ENCODE measurements at places on chromosomes 13 and 19.
A peak's percentile ranks its signal among the peaks of the same experiment; 100 is the strongest.

- peak; percentile 79 for DNase-seq
- peaks cover 14% of the 10 kb centered on the region for H3K4me1 ChIP-seq
- peaks cover 8% of the 10 kb centered on the region for H3K36me3 ChIP-seq
- H3K27me3 ChIP-seq, result no peaks in the 10 kb centered on the region
Measured at GRCh38 chr19:33796164-33796875, at the start of gene KCTD15. Gene KCTD15, plus strand, starts transcription at chr19:33796870. Its CDS starts 3,585 bp downstream, at chr19:33800455.

DNA sequence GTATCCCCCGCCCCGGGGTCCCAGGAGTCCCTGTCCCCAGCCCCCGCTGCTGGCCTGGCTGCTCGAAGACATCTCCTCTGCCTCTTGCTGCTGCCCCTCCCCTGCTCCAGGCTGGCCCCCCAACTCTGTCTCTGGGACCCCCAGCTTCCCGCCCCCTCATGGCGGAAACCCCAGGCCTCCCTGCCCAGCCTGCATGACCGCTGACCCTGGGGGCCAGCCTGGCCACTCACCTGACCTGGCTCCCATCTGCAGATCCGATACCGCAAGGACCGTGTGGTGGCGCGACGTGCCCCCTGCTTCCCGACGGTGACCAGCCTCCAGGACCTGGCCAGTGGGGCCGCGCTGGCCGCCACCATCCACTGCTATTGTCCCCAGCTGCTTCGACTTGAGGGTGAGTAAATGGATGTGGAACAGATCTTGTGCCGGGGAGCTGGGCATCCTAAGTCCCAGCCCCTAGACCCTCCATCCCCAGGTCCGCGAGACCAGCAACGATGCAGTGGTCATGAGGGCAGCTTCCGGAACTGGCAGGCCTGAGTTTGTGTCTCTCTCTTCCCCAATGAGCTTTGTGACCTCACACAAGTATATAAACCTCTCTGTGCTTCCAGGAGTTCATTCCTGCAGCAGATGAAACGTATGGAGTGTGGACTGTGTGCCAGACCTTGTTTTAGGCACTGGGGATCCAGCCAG lies 12.4 kb downstream of the CAMSAP3 start:
- no peak overlapping the region for H3K27ac ChIP-seq
- no peaks in the 10 kb centered on the region for H3K4me1 ChIP-seq
- no peaks in the 10 kb centered on the region for H3K36me3 ChIP-seq
- peak; percentile 65 for DNase-seq

DNA sequence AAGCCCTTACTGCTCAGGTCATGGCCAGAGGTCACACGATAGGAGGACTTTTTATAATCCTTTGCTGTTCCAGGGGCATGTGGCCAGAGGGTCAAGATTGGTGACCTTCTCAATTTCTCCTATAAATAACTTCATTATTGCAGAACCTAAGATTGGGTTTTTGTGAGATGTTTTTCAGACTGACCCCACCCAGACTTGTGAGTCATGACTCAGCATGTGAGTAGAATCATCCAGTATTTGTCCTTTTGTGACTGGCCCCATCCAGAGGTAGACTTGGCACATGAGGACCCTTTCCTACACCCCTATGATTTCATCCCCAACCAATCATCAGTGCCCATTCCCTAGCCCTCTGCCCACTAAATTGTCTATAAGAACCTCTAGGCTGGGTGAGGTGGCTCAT lies 84.5 kb upstream of the ABCC4 start:
- no peaks in the 10 kb centered on the region for H3K36me3 ChIP-seq
- DNase-seq, result no peak
- no peak overlapping the region for H3K4me3 ChIP-seq
- no peaks in the 10 kb centered on the region for H3K27me3 ChIP-seq

- DNase-seq, result no peak
- no peaks in the 10 kb centered on the region for H3K4me1 ChIP-seq
- no peak overlapping the region for H3K27ac ChIP-seq
- no peaks in the 10 kb centered on the region for H3K27me3 ChIP-seq
- H3K36me3 ChIP-seq, result no peaks in the 10 kb centered on the region
Measured at GRCh38 chr13:114177245-114178010, 1.6 kb upstream of the CFAP97D2 start.

- no peaks in the 10 kb centered on the region for H3K27me3 ChIP-seq
- H3K36me3 ChIP-seq, result peaks cover 61% of the 10 kb centered on the region
- DNase-seq, result no peak
- H3K4me1 ChIP-seq, result no peaks in the 10 kb centered on the region
Measured at GRCh38 chr19:1980091-1980808, 35.3 kb downstream of the BTBD2 start.

- peaks cover 13% of the 10 kb centered on the region for H3K4me1 ChIP-seq
- H3K4me3 ChIP-seq, result no peak overlapping the region
- no peak for DNase-seq
- H3K36me3 ChIP-seq, result no peaks in the 10 kb centered on the region
- no peak overlapping the region for H3K27ac ChIP-seq
Measured at GRCh38 chr13:114145256-114145655, 12.8 kb upstream of the RASA3 start.

- peaks cover 18% of the 10 kb centered on the region for H3K36me3 ChIP-seq
- DNase-seq, result no peak
- no peak overlapping the region for H3K27ac ChIP-seq
- no peaks in the 10 kb centered on the region for H3K27me3 ChIP-seq
- peaks cover 13% of the 10 kb centered on the region for H3K4me1 ChIP-seq
Measured at GRCh38 chr13:113643593-113643992, 14.4 kb downstream of the ATP4B start.

DNA sequence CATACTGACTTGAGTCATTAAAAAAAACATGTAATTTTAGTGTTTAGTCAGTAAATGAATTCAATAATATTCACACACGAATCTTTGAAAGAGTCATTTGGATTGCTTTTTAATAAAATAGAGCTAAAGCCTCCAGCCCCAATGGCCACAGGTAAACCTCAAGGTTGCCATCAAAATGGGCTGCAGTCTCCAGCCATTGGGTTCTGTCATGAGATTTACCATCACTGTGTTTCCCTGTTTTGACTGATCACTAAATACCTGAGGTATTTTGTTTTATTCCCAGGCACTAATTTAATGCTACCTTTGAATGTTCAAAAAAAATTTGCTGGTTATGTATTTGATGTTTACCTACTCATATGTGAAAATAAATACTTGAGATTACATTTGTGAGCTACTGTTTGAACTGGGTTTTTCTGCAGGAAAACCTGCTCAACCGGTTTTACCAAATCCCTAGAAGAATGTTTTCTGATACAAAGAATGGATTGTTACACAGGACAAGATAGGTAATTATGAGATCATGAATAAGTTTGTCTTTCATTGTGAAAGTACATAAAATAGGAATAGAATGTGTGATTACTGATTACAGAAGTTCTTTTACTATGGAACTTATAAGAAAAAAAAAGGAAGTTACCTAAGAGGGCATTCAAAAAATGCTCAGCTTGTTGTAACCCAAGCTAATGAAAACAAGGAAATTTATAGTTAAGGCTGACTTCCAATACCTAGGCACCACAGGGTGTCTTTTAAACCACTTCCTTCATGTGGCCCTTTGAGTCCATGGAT lies 391.3 kb downstream of the EFNB2 start:
- no peak overlapping the region for H3K4me3 ChIP-seq
- no peaks in the 10 kb centered on the region for H3K27me3 ChIP-seq
- DNase-seq, result no peak
- no peaks in the 10 kb centered on the region for H3K4me1 ChIP-seq

- no peak within 1 kb of the TSS for H3K27ac ChIP-seq
- H3K4me3 ChIP-seq, result no peak within 1 kb of the TSS
- peaks cover 8% of the 10 kb centered on the region for H3K4me1 ChIP-seq
Measured at GRCh38 chr19:7701654-7702457, at the start of gene FCER2. Gene FCER2, minus strand, starts transcription at chr19:7702131. Its CDS starts 2,371 bp downstream, at chr19:7699760.

- H3K36me3 ChIP-seq, result no peaks in the 10 kb centered on the region
- peaks cover 14% of the 10 kb centered on the region for H3K4me1 ChIP-seq
- peaks cover 10% of the 10 kb centered on the region for H3K27me3 ChIP-seq
- no peak overlapping the region for H3K27ac ChIP-seq
Measured at GRCh38 chr19:50325310-50326100, 3.7 kb downstream of the KCNC3 start.

DNA sequence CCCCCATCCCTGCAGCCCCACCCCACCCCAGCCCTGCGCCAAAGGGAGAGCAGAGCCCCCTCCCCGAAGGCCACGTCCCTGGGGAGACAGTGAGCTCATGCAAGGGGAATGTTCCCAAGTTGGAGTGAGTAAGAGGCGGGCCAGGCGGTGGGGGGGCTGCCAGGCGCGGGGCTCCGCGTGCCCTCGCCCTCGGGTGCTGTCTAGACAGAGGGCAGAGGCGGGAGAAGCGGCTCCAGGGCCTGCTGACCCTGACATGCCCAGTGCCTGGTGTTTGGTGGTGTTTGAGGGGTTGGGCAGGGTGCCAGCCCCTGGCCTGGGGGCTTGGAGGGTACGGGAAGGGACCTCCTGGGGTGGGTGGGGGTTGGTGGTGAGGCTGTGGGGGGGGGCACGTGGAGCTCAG lies 1.0 kb downstream of the FSTL3 start:
- peak overlapping the region; percentile 61 for H3K4me3 ChIP-seq
- H3K4me1 ChIP-seq, result peaks cover 19% of the 10 kb centered on the region
- peak; percentile 86 for DNase-seq
- peak overlapping the region; percentile 95 for H3K27ac ChIP-seq
- H3K36me3 ChIP-seq, result no peaks in the 10 kb centered on the region

- H3K4me3 ChIP-seq, result no peak overlapping the region
- H3K4me1 ChIP-seq, result no peaks in the 10 kb centered on the region
- DNase-seq, result no peak
- H3K36me3 ChIP-seq, result no peaks in the 10 kb centered on the region
- no peaks in the 10 kb centered on the region for H3K27me3 ChIP-seq
- H3K27ac ChIP-seq, result no peak overlapping the region
Measured at GRCh38 chr13:105937451-105937850, 598.0 kb downstream of the EFNB2 start.

DNA sequence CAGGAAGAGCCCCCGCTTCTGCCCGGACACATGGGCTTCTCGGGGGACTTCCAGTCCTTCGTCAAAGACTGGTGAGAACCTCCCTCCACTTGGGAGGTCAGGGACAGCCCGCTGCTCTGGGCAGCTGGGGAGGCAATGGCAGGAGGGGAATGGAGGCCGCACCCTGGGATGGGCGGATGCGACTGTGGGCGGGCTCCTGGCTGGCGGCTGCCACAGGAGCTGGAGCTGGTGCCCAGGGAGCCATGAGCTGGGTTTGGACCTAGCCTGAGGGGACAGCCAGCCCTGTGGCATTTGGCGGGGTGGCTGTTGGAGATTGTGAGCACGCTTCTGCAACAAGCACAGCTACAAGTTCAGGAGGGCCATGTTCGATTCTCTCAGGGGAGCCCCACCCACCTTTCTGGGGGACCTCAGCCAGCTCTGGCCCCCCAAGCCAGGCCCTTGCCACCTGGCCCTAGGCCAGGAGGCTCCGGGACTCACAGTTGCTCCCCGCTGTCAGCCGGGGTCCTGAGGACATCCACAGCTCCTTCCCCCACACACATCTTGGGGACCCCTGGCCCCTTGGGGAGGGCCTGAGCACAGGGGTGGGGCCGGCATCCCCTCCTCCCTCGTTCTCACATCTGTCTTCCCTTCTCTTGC lies 3.0 kb upstream of the TGFBR3L start:
- H3K4me1 ChIP-seq, result peaks cover 6% of the 10 kb centered on the region
- peaks cover 39% of the 10 kb centered on the region for H3K36me3 ChIP-seq
- H3K4me3 ChIP-seq, result no peak overlapping the region
- no peak overlapping the region for H3K27ac ChIP-seq

- H3K4me1 ChIP-seq, result peaks cover 4% of the 10 kb centered on the region
- H3K27ac ChIP-seq, result no peak overlapping the region
- DNase-seq, result no peak
Measured at GRCh38 chr19:11038511-11038910, 50.8 kb upstream of the LDLR start.

GRCh38 chr19:843836-844545 lies 3.2 kb downstream of the PRTN3 start:
- H3K27me3 ChIP-seq, result peaks cover 32% of the 10 kb centered on the region
- DNase-seq, result no peak
- no peaks in the 10 kb centered on the region for H3K36me3 ChIP-seq
- peaks cover 17% of the 10 kb centered on the region for H3K4me1 ChIP-seq

- H3K36me3 ChIP-seq, result no peaks in the 10 kb centered on the region
- H3K4me1 ChIP-seq, result peaks cover 8% of the 10 kb centered on the region
- no peaks in the 10 kb centered on the region for H3K27me3 ChIP-seq
Measured at GRCh38 chr13:50267917-50268316, 252.7 kb downstream of the KCNRG start.

DNA sequence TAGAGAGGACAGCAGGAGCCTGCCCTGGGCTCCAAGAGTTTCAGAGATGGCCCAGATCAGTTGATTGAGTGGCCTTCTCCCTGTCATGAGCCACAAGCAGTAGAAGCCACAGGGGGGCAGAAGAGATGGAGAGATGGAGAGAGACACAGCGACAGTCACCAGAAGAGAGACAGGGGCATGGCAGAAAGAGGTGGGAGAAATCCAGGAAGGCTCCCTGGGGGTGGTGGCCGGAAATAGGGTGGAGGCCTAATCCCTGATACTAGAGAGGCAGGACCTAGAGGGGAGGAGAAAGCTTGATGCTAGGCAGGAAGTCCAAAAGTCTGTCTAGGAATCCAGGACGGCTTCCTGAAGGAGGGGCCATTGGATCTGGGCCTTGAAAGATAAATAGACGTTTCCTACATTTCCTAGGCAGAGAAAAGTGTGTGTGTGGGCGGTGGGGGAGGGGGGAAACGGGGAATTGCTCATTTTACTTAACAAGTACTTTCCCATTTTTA lies 9.6 kb upstream of the TPM4 start:
- H3K36me3 ChIP-seq, result no peaks in the 10 kb centered on the region
- no peaks in the 10 kb centered on the region for H3K27me3 ChIP-seq
- peak overlapping the region; percentile 50 for H3K4me3 ChIP-seq
- DNase-seq, result no peak
- peaks cover 33% of the 10 kb centered on the region for H3K4me1 ChIP-seq

All from upper lobe of right lung (tissue), 1 donor.